MCF 10A (cell line): ENCODE measurements at places on chromosomes 4 and X. TPM values are rescaled to one million over a fixed set of nuclear protein-coding genes. Genes with fewer than 3 reads are reported as not detected.
A peak's percentile ranks its signal among the peaks of the same experiment; 100 is the strongest.

Gene TRIM60
- total RNA-seq = not detected in 2 replicates

Gene TEX13B
- not detected in 2 replicates for total RNA-seq

Gene PCDH11X
- 0.05 TPM in 1 of 2 replicates, not detected in the other for total RNA-seq

Gene SRPX
- 7.4 and 9.4 TPM in 2 replicates for total RNA-seq

Gene DTHD1
- total RNA-seq = not detected in 2 replicates

Gene SSX2
- not detected in 2 replicates for total RNA-seq

Gene SOWAHB
- total RNA-seq = 0.12 and 0.58 TPM in 2 replicates

Gene RASSF6
- total RNA-seq = 1.6 and 2.4 TPM in 2 replicates

Gene CCKAR
- not detected in 2 replicates for total RNA-seq

Gene MGARP
- total RNA-seq = not detected in 2 replicates

DNA sequence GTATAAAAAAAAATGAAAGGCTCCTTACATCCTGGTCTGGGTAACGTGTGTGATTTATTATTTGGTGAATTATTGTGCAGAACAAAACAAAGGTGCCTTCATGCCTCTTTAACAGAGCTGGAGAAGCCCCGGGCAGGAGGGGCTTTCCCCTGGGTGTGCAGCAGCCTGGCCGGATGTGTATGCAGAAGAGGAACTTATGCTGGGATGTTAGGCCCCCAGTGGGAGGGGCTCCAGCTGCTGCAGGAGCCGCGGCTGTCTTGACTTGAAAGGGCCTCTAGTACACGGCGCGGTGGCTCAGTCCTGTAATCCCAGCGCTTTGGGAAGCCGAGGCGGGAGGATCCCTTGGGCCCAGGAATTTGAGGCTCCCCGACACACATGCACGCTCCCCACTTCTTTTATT lies 16.0 kb downstream of the CCNQ start:
- H3K27me3 ChIP-seq = no peaks in the 10 kb centered on the region
- no peak overlapping the region for H3K27ac ChIP-seq
- H3K4me3 ChIP-seq = no peak overlapping the region
- H3K4me1 ChIP-seq = no peaks in the 10 kb centered on the region

GRCh38 chr4:178598672-178599071 lies 1156.4 kb upstream of the AGA start:
- H3K36me3 ChIP-seq = no peaks in the 10 kb centered on the region
- H3K27ac ChIP-seq = no peak overlapping the region
- no peak overlapping the region for H3K4me3 ChIP-seq

GRCh38 chrX:44244008-44244407 lies 99.5 kb downstream of the EFHC2 start:
- DNase-seq = peak; percentile 43
- H3K27ac ChIP-seq = no peak overlapping the region
- no peaks in the 10 kb centered on the region for H3K4me1 ChIP-seq
- no peaks in the 10 kb centered on the region for H3K36me3 ChIP-seq

DNA sequence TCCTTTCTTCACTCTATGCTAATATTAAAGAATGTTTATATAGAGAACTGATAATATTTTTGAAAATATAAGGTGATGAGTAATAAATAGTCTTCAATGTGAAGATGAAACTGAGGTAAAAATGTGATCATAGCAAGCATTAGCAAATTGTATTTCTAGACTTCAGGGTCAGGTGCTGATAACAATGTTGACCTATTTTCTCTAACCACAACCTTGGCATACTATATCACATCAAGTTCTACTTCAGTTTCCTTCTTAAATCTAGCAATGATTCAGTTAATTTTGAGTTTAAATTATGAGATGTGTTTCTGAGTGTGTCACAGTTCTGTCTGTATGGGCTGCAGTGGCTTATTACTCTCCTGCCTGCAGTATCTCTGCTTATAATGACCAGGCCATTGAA lies 209.4 kb downstream of the RAPGEF2 start:
- H3K27ac ChIP-seq = no peak overlapping the region
- H3K27me3 ChIP-seq = no peaks in the 10 kb centered on the region
- H3K4me3 ChIP-seq = no peak overlapping the region

DNA sequence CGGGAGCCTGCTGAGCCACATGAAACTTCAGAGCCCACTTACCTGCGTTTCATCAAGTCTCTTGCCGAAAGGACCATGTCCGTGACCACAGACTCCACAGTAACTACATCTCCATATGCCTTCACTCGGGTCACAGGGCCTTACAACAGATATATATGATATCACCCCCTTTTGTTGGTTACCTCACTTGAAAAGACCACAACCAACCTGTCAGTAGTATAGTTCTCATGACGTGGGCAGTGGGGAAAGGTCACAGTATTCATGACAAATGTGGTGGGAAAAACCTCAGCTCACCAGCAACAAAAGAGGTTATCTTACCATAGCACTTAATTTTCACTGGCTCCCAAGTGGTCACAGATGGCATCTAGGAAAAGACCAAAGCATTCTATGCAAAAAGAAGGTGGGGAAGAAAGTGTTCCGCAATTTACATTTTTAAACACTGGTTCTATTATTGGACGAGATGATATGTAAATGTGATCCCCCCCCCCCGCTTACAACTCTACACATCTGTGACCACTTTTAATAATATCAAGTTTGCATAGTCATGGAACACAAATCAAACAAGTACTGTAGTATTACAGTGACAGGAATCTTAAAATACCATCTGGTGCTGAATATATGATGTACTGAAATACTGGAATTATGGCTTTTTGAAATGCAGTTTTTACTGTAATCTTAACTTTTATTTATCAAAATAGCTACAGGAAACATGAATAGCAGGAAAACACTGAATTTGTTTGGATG lies 129.9 kb downstream of the TET2 start:
- H3K4me3 ChIP-seq = no peak overlapping the region
- H3K27me3 ChIP-seq = no peaks in the 10 kb centered on the region
- H3K4me1 ChIP-seq = no peaks in the 10 kb centered on the region
- H3K36me3 ChIP-seq = peaks cover 44% of the 10 kb centered on the region

GRCh38 chr4:137688651-137689050 lies 156.4 kb upstream of the PCDH18 start:
- no peaks in the 10 kb centered on the region for H3K4me1 ChIP-seq
- no peak for DNase-seq
- H3K36me3 ChIP-seq = no peaks in the 10 kb centered on the region
- no peak overlapping the region for H3K27ac ChIP-seq

- H3K36me3 ChIP-seq = no peaks in the 10 kb centered on the region
- no peak overlapping the region for H3K27ac ChIP-seq
- no peaks in the 10 kb centered on the region for H3K27me3 ChIP-seq
- DNase-seq = no peak
- H3K4me3 ChIP-seq = no peak overlapping the region
Observed at GRCh38 chr4:31702326-31702725, 982.2 kb downstream of the PCDH7 start.

GRCh38 chr4:16952896-16953630 lies 54.6 kb upstream of the LDB2 start:
- no peaks in the 10 kb centered on the region for H3K36me3 ChIP-seq
- no peak overlapping the region for H3K27ac ChIP-seq
- no peaks in the 10 kb centered on the region for H3K4me1 ChIP-seq
- no peak for DNase-seq
- no peaks in the 10 kb centered on the region for H3K27me3 ChIP-seq

- peak overlapping the region; percentile 92 for H3K27ac ChIP-seq
- no peaks in the 10 kb centered on the region for H3K36me3 ChIP-seq
- H3K4me1 ChIP-seq = peaks cover 26% of the 10 kb centered on the region
- H3K4me3 ChIP-seq = no peak overlapping the region
Observed at GRCh38 chr4:37762294-37762990, 64.0 kb upstream of the PGM2 start.

DNA sequence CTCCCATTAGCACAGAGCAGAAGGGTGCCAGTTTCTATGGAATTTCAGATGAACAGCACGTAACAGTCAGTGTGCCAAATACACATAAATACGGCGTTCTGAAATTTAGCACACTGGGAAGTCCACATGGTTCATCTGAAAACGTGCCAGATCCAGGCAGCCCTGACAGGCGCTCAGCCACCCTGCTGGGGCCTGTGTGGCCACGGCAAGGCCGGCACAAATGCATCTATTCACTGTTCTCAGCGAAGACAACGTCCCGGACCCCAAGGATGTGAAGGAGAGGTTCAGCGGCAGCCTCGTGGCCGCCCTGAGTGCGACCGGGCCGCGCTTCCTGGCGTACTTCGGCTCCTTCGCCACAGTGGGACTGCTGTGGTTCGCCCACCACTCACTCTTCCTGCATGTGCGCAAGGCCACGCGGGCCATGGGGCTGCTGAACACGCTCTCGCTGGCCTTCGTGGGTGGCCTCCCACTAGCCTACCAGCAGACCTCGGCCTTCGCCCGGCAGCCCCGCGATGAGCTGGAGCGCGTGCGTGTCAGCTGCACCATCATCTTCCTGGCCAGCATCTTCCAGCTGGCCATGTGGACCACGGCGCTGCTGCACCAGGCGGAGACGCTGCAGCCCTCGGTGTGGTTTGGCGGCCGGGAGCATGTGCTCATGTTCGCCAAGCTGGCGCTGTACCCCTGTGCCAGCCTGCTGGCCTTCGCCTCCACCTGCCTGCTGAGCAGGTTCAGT lies 15.6 kb downstream of the DGKQ start:
- no peaks in the 10 kb centered on the region for H3K4me1 ChIP-seq
- H3K27ac ChIP-seq = no peak overlapping the region
- no peak overlapping the region for H3K4me3 ChIP-seq
- H3K36me3 ChIP-seq = peaks cover 20% of the 10 kb centered on the region
- DNase-seq = no peak
- no peaks in the 10 kb centered on the region for H3K27me3 ChIP-seq

DNA sequence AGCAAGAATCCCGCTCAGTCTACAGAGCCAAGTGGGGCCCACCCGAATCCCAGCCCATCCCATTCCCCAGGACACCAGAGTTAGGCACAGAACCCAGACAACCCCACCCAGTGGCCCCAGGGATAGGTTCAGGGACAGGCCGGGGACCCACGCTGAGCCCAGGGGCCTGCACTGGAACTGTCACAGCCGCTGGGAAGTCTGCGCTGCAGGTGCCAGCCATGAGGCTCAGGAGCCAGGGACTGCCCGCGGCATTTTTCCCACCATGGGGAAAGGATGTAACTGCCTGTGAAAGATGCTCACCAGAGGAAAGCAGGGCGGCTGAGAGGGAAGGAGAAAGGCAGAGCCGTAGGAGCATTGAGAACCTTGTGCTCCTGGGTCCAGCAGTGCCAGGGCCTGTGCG lies 12.0 kb downstream of the EVC2 start:
- H3K27me3 ChIP-seq = no peaks in the 10 kb centered on the region
- H3K4me1 ChIP-seq = no peaks in the 10 kb centered on the region
- no peak overlapping the region for H3K4me3 ChIP-seq
- H3K27ac ChIP-seq = no peak overlapping the region

- H3K27me3 ChIP-seq = peaks cover 8% of the 10 kb centered on the region
- H3K4me3 ChIP-seq = no peak overlapping the region
- H3K4me1 ChIP-seq = no peaks in the 10 kb centered on the region
- DNase-seq = no peak
- no peaks in the 10 kb centered on the region for H3K36me3 ChIP-seq
Observed at GRCh38 chrX:129769467-129770154, 10.1 kb upstream of the SASH3 start.

DNA sequence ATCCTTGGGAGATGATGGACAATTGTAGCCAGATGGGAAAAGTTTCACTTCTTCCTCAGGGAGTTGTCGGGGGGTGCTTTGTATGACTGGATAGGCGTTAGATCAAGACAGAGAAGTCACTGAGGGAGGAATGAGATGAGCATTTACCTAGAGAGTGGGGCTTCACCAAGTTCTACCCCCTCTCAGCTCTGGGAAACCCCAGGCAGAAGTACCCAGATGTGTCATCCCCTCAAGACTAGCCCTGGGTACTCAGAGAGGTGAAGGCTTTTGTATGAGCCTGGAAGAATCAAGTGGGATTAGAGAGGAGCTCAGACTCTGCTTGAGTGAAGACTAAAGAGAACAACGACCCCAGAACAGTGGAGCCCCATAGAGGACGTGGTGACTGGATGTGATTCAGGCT lies 1.9 kb downstream of the MAGEB1 start:
- H3K27me3 ChIP-seq = peaks cover 24% of the 10 kb centered on the region
- H3K27ac ChIP-seq = no peak overlapping the region
- H3K4me1 ChIP-seq = no peaks in the 10 kb centered on the region
- DNase-seq = no peak

GRCh38 chrX:134713618-134714107 lies 55.4 kb upstream of the PLAC1 start:
- no peaks in the 10 kb centered on the region for H3K36me3 ChIP-seq
- no peaks in the 10 kb centered on the region for H3K27me3 ChIP-seq
- H3K4me3 ChIP-seq = no peak overlapping the region
- peaks cover 5% of the 10 kb centered on the region for H3K4me1 ChIP-seq

DNA sequence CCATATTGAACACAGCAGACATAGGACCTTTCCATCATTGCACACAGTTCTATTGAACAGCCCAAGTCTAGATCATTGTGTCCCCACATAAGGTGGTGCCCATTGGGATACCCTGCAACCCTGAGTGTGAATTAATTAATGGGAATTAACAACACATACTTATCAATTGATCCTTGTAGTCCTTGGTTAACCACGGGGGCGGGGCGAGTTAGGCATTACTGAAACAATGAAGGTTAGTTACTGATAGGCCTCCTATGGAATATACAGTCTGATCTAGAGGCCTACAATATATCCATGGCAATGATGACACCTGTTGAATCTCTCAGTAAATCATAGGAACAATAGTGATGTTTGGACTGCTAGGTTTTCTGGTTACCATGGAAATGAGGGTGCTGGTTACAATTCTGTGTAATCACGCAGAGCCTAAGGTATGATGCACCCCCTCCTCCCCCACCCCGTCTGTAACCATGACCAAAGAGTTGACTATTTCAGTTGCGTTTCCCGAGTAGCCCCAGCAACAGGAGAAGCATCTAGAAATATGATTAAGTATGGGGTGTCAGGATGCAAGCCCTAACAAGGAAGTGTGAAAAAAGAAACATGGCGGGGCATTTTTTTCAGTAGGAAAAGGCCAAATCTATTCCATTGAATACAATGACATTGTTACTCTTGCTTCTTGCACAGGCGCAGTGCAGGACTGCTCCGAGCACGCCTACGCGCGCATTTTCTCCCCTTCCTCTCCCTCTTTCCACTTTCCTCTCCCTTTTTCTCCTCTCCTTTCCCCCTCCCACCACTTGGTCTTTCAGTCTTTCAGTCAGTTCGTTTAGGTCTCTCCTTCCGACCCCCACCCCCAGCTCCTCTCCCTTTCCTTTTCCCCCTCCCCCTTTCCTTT lies 677 bp upstream of the NONO start:
- H3K4me1 ChIP-seq = no peaks in the 10 kb centered on the region
- peak overlapping the region; percentile 96 for H3K4me3 ChIP-seq
- DNase-seq = no peak
- H3K36me3 ChIP-seq = peaks cover 30% of the 10 kb centered on the region
- H3K27ac ChIP-seq = peak overlapping the region; percentile 98

DNA sequence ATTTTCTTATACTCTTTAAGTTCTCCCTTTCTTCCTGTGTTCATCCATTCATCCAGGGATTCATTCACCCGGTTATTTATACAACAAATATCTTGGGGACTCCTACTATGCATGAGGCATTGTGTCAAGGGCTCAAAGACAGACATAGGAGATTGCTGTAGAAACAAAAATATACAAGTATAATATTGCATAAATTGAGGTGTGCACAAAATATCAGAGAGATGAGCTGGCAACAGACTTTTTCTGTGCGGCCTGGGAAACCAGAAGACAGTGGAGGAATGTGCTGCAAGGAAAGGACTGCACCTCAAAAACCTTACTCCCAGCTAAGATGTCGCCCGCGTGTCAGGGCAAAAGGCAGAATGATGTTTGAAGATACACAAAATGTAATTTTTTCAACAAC lies 9.6 kb downstream of the OTOP1 start:
- no peaks in the 10 kb centered on the region for H3K27me3 ChIP-seq
- DNase-seq = peak; percentile 10
- H3K36me3 ChIP-seq = no peaks in the 10 kb centered on the region
